CD4-positive, alpha-beta T cell (primary cell): ENCODE measurements at places on chromosomes 1 and 21.

DNA sequence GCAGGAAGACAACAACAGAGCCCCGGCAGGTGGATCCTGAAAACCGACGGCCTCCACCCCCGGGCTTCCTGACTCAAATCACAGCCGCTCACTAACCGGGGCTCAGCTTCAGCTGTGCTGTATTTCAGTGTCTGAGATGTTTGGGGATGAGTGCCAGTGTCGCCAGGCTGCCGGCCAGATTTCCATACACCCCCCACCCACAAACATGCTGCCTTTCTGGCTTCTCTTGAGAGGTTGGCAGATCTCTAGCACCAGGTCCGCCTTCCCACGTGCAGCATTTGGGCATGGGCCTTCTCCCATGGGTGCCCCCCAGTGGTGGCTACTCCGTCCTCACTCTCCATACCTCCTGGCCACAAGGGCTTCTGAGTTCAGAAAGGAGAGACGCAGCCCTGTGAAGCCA lies 34.8 kb downstream of the KCNAB2 start:
- DNase-seq: no peak

DNA sequence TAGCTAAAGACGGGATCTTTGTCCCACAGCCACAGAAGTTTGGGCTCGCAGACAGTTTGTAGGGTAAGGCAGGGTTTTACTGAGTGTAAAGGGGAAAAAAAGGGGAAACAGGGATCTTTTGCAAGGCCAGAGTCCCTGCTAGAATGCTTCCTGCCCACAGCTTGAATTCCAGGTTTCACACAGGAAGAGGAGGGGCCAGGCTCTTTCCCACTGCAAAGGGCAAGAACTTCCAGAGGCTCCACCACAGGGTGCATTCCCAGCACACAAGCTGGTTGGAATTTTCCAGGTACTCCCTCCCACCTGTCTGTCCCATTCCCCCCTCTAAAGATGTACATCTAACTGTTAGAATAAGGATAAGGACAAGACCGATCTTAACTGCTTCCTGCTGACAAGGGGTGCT lies 1126.9 kb downstream of the KCNT2 start:
- no peak for DNase-seq

DNA sequence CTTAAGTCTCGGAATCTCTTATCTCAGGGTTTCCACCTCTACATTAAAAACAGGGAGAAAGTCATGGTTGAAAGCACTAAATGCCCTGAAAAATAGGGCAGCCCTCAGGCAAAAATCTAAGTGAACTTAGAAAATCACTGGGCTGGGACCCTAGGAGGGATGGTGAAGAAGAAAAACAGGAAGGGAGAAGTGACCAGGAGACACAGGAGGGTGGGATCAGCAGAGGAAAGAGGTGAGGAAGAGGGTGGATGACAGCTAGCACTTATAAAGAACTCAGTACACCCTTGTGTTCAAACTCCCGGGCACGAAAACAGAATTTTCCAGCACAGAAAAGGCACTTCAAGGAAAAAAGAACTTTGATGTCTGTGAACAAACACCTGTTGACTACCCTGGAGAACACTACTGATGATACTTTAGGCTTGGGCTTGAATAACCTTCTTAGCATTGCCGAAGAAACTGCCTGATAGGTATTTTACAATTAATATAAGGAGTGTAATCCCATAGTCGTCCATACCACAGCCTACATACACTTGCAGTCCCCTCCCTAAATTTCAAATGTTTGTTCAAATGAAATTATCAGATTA lies 2.0 kb downstream of the CHML start:
- DNase-seq: no peak

DNA sequence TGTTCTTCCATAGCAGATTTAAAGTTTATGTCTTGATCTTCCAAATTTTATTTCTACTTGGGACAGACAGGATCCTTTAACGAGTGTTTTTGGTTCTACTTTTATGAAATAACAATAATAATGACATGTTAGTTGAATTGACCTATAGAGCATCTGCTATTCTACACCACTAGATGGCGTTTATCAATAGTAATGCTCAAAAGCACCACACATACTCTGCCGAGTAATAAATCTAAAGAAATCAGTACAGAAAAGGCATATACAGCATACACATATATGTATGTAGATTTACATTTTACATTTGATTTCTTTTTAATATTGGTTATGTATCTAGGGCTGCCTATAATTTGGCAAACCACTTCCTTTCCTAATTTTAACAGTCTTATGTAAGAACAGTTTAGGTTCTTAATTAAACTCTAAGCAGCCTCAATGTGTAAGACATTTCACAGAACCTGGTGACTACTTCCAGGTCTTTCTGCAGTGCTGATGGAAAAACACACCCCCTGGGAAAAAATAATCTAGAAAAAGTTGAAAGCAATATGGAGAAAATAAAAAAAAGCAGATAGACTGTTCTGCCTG lies 5.9 kb upstream of the SIPA1L2 start:
- no peak for DNase-seq

- no peak for DNase-seq
These were observed 481.0 kb downstream of the OMA1 start for GRCh38 chr1:58065520-58065919.

DNA sequence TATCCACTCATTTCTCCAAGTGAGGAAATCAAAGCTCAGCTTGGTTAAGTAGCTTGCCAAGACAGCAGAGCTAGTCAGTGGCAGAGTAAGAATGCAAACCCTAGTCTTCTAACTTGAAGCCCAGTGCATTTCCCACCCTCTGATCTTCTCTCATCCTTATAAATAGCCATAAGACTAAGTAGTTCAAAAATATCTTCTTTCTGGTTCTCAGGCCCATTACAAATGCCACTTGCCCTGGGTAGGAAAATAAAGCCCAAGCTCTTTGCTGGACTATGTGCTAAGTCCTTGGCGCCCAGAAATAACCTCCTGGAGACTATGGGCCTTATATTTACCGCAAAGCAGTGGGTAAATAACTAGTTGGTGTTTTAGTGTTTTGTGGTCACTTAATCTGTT lies 505.8 kb downstream of the PLPP3 start:
- DNase-seq: no peak
